Suppressor macrophage (primary cell): ENCODE measurements at places on chromosomes 1 and 21.

DNA sequence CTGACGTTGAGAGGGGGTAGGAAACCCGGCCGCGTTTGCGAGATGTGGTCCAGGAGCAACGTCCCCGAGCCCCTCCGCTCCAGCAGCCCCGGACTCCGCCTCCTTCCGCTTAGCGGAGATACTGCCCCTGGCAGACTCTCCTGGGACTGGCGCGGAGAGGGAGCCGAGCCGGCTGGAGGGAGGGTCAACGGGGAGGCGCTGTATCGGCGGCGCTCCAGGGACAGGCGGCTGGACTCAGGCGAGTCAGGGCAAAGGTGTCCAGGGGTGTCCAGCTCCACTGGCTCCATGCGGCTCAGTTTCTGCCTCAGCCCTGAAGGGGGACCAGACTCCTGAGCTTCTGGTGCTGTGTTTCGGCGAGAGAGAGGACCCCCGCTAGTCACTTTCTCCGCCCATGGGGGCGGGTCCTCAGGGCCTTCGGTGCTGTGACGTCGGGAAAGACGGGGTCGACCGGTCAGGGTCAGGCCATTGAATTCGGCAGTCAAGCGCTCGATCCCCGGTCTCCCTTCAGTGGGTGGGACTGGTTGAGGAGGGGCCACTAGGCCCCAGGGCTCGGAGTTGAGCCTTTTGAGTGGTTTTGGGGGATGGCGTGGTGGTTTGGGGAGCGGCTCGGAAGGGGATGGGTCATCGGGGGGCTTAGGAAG, 2.8 kb upstream of the LIX1L start:
- DNase-seq, result peak; percentile 71

GRCh38 chr21:43972850-43973633, 39.1 kb upstream of the TRAPPC10 start:
- no peak for DNase-seq

DNA sequence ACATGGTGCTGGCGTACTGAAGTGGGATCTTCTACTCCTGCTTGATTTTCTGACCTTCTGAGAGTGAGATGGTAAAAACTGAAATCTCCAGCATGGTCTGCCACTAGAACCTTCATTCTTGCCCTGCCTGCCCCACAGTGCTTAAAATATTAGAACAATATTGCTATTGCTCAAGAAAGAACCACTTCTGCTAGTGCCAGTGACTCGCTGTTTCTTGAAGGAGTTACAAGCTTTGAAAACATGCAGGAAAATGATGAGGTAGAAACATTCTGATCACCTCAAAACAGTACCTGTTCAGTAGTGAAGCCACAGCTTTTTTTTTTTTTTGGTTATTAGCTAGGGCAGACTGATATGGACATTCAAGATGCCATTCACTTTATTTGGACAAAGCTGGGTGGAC, 95.3 kb downstream of the BACH1 start:
- no peak for DNase-seq

- DNase-seq, result no peak
Measured at GRCh38 chr1:187665483-187665882, 836.7 kb downstream of the PLA2G4A start.

- peak; percentile 27 for DNase-seq
Measured at GRCh38 chr21:45142469-45143308, 68.3 kb downstream of the ADARB1 start.

- no peak for DNase-seq
Measured at GRCh38 chr1:230690101-230690500, 23.8 kb downstream of the AGT start.

DNA sequence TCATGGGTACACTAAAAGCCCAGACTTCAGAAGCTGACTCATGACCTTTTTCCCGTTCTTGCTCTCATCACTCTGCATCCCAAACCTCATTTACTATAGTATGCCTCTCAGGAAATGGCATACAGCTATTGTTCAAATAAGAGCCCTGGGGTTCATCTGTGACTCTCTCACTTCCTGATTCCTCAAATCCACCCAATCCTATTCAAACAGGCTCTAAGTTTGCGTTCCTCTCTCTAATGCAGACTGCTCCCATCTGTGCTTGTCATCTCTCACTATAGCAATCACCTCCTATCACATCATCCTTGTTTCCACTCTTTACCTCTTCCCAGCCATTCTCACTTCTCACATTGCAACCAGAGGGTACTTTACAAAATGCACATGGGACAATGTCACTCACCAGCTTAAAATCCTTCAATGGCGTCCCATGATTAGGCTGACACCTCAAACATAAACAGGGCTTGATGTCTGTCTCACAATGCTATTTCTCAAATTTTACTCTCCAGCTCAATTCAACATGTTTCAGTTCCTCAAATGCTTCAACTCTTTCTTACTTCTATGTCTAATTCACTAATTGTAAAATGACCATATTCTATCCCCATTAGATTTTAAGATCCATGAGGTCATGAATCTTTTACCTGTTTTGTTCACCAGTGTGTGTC, 408.4 kb downstream of the NTNG1 start:
- DNase-seq, result no peak

GRCh38 chr1:61181067-61182038, 99.0 kb downstream of the NFIA start:
- DNase-seq, result no peak

DNA sequence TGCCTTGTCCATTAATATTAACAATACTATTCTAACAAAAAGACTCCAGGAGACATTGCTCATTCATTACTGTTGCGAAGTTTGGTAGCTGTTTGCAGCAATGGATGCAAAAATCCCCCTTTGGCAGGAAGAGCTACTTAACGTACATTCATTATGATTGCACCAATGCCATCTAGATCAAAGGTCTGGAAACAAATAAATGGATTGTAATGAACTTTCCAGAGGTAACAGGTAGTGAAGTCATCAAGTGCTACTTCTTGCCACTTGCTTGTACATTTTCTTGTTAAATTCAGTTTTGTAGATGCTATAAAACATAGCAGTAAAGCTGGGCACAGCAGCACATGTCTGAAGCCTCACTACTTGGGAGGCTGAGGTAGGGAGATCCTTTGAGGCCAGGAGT, 93.9 kb downstream of the DDAH1 start:
- DNase-seq, result no peak

DNA sequence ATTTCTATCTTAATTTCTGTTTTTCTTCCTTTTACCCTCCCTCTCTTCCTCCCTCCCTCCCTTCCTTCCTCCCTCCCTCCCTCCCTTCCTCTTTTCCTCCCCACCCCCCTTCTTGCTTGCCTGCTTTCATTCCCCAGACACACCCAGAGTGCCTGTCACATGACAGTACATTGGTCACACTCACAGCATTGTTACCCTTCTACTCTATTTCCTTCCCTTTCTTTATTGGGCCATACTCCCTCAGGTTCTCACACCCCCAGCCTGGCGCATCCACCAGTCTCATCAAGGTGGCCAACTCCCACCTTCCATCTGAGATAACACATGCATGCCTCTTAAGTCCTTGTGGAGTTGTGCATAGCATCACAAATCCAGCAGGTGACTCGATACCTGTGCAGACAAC, 10.9 kb downstream of the TMPRSS3 start:
- peak; percentile 51 for DNase-seq

GRCh38 chr1:247331525-247332214, at the start of gene ZNF496:
Gene ZNF496 (minus strand): TSS chr1:247331867. CDS start chr1:247329578, 2,289 bp downstream.
- DNase-seq, result peak; percentile 65

- DNase-seq, result no peak
Measured at GRCh38 chr1:194846488-194846887, 1660.1 kb upstream of the B3GALT2 start.

DNA sequence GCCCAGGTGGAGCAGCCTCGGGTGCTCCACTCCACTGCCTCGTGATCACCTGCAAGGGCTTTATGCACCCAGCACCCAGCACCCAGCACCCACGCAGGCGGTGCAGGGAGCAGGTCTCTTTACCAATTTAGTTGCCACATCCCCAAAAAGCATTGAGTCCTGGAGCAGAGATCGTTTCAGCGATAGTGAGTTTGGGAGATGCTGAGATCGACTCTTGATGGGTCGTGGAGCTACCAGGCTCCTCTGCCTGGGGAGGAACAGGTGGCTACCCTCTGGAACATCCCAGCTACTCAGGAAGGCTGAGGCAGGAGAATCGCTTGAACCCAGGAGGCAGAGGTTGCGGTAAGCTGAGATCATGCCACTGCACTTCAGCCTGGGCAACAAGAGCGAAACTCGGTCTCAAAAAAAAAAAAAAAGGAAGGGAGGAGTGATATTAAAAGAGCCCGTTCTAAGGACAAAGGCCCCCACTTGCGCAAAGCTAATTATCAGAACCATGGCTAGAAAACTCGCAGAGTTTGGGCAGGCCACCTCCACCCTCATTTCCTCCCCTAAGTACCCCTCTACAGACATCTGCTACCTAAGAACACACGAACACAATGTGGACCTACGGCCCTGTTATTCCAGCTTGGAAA, 106.5 kb upstream of the SLC45A1 start:
- peak; percentile 42 for DNase-seq

DNA sequence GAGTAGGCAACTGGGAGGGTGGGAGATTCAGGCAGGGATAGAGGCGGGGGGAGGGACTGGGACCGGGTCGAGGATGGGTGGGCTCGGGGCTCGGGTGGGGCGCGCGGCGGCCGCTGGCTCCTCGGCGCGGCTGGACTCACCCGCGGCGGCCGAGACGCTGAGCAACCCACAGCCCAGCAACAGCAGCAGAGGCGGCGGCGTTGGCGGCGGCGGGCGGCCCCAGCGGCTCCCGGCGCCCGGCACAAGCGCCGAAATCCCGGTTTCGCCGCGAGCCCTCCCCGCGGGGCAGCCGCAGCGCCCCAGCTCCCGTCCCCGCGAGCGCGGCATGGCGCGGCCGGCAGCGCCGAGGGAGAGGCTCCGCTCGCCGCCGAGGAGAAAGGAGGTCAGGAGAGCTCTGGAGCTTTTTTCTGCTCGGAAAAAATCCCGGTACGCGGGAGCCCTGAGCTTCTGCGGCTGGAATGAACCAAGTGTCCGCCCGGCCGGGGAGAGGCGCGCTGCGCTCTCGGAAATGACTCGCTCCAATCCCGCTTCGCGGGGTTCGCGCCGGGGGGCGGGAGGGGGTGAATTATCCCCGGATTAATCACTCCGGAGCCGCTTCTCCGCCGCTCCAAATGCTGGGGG, at the start of gene CSMD2:
TSS of gene CSMD2 (minus strand) at position 460 of the 621 bp plus-strand sequence. CDS start at position 327, 133 bp downstream.
- no peak for DNase-seq

GRCh38 chr1:108502624-108503023, 52.5 kb downstream of the NBPF6 start:
- DNase-seq, result no peak

- DNase-seq, result no peak
Measured at GRCh38 chr1:28341591-28341990, 12.8 kb downstream of the MED18 start.

DNA sequence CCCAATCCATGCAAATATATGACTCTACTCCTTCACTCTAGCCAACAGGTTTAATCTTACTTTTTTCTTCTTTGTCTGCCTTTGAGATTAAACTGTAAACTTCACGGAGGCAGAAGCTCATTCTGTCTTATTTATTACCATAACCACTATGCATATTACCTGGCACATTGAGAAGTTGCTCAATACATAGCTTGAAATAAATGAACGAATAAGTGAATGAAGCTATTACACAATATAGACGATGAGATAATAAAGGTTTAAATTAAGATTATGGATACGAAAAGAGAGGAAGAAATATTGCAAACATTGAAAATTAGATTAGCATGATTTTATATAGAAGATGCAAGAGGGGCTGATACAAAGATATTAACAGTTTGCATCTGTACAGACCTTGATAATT, 385.1 kb downstream of the LTN1 start:
- DNase-seq, result no peak

GRCh38 chr1:155703216-155703615, 14.3 kb downstream of the DAP3 start:
- DNase-seq, result peak; percentile 37

DNA sequence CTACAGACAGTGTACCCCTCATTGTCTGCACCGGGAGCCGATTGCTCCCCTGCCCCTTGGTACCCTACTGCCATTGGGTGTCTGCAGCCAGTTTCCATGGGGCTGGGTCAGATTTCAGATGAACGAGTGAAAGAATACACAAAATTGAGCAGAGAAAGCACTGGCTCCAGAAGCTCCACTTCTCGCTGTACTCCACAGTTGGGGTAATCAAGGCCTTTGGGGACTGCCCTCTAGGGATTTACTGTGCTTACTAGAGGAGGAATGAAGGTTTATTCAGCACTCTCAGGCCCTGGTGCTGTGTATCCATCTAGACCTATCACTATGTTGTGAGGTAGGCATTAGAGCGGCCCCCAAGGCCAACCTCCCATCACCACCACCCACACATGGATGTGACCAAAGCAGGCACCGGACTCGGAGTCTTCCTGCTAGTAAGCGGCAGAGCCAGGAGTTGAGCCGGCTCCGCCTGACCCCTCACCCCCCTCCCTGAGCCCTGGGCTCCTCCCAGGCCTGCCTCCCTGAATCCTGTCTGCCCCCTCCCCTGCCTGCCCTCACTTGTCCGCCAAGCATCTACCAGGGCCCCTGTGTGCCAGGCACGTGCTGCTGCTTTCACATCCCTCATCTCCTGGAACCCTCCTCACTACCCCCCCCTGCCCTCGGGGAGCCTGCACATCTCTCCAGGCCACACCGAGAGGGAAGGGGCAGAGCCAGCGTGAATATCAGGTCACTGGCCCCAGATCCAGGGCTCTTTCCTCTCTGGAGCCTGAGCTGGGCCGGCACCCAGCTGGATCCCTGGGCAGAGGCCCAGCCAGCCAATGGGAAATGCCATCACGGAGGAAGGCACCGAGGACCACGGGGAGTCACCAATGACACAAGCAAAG, 23.3 kb downstream of the KCNN3 start:
- DNase-seq, result no peak

- no peak for DNase-seq
Measured at GRCh38 chr1:109251277-109252166, 2.2 kb downstream of the CELSR2 start.

DNA sequence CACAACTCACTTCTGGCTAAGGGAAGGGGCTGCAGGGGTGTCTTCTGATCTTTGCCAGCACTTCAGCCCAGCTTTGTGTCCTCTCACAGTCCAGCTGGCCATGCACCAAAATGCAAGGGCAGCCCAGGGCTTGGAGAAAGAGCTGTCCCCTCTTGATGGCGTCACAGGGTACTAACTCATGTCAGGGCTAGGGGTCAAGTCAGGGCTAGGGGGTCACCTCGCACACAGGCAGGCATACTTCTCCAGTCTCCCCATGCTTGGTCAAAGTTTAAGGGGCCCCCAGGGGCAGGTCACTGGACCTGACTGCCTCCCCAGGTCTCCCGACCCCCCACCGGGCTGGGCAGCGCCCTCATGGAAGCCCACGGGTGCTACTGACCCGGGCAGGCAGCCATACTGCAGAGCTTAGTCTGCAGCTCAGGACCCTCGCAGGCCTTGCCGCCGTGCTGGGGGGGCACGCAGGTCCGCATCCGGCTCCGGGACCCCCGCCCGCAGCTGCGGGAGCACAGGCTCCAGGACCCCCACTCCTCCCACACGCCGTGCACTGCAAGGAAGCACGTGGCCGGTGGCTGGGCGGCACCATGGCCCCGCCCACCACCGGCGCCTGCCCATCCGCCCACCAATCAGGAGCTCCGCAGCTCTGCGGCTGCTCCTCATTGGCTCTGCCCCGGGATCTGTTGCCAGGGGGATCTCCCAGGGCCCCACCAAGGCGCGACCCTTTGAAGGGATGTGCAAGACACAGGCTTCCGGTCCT, 21.5 kb downstream of the ADGRB2 start:
- DNase-seq, result no peak

DNA sequence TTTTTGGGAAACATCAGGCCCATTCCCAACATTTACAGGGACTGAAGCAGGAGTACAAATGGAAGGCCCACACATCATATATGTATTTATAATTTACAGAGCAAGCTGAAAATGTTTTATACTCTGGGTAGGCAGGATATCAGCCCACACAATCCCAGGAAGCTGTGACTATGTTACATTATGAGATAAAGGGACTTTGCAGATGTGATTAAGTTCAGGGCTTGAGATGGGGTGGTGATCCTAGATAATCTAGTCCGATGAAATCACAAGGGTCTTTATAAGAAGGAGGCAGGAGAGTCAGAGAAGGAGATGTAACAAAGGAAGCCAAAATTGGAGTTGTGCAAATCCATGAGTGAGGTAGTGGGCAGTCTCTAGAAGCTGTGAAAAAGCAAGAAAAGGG, 160.5 kb downstream of the PDE4B start:
- no peak for DNase-seq
